ENCODE measurements at places on chromosomes 4 and X.

DNA sequence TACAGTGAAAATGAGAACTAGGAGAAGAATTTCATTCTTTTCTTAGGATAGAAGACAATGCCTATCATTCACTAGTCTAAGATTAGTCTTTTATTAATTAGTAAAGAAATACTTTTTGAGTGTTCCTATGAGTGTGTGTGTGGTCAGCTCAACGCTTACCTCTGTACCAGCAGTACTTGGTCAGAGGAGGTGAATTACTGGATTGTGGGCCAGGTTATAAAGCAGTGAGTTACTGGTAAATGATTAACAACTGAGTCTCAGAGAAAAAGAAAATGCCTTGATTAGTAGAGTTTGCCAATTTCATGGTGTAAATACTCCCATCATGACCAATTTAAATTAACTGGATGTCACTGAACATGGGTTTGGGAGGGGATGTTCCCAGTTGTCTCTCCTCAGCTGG lies 444.6 kb downstream of the STIM2 start:
- no peak for DNase-seq

- DNase-seq = no peak
These were observed 62.3 kb downstream of the IL1RAPL1 start for GRCh38 chrX:28649541-28649940.

- DNase-seq = no peak
These were observed 106.9 kb downstream of the SMIM20 start for GRCh38 chr4:26020881-26021280.

DNA sequence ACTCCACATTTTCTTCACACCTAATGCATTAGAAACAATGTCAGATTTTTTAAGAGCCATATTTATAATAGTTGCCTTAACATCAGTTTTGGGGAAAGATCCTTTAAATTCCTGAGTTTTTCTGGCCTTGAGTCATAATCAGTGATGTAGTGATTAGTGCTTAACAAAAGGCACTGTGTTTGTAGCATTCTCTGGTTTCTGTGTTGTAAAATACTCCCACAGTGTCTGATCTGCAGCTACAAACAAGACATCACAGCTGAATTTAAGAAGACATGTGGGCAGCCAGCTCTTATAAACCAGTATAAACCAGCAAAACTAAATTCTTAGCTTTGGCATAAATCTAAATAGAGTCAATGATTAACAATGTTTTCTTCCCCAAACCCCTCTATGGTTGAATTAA lies 233.8 kb downstream of the FSTL5 start:
- no peak for DNase-seq

GRCh38 chr4:90883519-90883918 lies 756.3 kb downstream of the CCSER1 start:
- DNase-seq = no peak

GRCh38 chrX:68193234-68193633 lies 240.1 kb downstream of the OPHN1 start:
- DNase-seq = no peak

All from RWPE2 (cell line).